ENCODE measurements at places on chromosomes 12 and 14.
A peak's percentile ranks its signal among the peaks of the same experiment; 100 is the strongest.

DNA sequence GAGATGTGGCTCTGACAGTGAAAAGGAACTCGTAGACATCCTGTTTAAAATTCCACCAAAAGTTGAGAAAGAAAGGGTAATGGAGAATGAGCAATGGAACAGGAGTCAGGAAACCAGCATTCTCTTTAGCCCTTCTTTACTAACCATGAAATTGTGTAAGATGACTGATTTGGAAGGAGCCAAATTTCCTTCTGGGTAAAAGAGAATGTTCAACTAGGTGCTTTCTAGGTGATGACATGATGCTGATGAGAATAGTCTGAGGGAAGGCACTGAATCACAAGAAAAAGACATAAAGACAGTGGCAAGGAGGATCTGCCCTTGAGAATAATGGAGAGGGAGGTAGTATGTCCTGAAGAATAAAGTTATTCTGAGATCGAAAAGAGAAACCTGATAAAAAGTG is 2.2 kb downstream of the TSHR start:
- no peak for DNase-seq

GRCh38 chr12:126093908-126094307 is 1028.7 kb downstream of the AACS start:
- no peak for DNase-seq

DNA sequence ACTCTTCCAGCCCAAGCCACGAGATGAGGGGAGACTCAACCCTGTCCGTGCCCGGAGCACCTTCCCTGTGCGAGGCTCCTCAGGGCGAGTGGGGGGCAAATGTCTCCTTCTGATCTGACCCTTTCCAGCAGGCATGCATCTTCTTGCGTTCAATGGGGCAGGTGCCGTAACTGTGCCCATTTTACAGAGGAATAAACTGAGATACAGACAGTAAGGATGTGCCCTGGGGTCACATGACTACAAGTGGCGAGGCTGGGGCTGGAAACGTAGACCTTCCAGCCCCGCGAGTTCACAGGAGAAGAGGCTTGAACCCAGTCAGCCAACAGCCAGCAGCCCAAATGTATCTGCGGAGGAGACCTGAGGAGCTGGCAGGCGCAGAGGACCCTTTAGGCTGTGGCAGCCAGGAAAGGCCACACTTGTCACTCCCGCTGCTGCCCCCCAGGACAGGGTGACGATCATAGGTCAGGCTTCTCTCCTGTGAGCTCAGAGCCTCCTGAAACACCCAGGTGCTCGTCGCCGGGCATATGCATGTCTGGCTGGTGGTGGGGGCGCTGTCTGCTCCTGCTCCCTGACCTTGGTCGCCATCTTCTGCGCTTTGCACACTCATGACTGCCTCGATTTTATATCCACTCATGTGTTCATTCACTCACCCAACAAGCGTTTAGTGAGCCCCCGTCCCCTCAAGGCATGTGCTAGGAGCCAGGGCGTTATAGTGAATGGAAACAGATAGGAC is 41.7 kb downstream of the CCDC88C start:
- DNase-seq: no peak

GRCh38 chr14:19851365-19851764 is 23.6 kb upstream of the OR4K2 start:
- no peak for DNase-seq

- DNase-seq: peak; percentile 34
Measured at GRCh38 chr12:47378907-47379306, 299.1 kb upstream of the AMIGO2 start.

- DNase-seq: no peak
Measured at GRCh38 chr14:23033251-23033727, 1.4 kb downstream of the PSMB5 start.

DNA sequence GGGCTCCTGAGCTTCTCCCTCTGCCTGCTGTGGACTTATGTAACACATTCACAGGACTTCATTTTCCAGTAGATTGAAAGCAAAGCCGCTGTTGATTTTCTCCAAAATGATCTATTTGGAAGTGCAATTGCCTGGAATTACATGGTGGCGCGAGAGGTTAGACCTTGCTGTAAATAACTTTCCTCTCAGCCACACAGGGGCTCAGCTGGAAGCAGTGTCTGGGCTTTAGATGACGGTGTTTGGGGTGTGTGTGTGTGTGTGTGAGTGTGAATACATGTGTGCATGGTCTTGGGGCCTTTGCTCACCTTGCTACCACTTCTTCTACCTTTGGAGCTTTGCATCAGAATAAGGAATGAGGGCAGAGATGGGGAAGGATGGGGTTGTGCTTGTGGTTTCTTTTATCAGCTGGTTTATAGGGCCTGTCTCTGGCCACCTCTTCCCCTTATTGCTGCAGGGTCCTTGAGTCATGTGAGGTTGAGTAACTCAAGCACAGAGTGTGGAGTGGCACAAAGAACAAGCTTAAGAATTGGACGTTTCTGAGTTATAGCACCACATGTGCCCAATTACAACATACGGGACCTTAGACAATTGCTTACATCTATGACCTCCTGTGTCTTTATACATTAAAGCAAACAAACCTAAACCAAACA is 280.6 kb downstream of the NRXN3 start:
- DNase-seq: peak; percentile 71

- no peak for DNase-seq
Measured at GRCh38 chr12:127241072-127241817, 1025.7 kb upstream of the TMEM132C start.

GRCh38 chr14:90456551-90456950 is 59.7 kb downstream of the CALM1 start:
- DNase-seq: no peak

DNA sequence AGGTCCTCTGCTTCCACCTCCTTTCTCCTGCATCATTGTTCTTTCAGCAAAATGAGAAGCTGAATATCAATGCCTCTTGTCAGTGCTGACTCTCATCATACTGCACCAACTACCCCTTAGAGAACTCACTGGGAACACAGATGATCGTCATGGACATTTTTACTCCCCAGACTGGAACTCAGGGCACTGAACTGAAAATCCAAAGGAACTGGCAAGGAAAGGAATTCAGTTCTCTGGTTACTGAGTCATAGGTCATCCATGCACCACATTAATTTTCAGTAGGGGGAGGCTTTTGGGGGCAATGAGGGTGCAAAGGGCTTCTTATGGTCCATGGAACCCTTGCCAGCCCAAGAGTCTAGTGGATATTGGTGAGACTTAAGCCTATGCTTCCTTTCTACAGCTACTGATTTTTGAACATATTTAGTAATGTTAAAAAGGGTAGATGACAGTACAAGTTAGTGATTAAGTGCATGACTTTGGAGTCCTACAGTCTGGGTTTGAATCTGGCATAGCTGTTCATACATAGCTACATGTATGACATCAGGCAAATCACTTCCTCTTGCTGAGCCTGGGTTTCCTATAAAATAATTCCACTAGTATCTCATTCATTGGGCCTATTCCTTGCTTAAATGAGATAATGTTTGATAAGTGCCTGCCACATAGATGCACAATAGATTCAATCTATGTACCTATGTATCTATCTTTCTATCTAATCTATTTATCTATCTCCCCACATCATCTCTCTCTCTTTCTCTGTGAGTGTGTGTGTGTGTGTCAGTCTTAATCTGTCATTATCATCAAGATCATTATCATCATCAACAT is 29.2 kb downstream of the BBS10 start:
- no peak for DNase-seq

DNA sequence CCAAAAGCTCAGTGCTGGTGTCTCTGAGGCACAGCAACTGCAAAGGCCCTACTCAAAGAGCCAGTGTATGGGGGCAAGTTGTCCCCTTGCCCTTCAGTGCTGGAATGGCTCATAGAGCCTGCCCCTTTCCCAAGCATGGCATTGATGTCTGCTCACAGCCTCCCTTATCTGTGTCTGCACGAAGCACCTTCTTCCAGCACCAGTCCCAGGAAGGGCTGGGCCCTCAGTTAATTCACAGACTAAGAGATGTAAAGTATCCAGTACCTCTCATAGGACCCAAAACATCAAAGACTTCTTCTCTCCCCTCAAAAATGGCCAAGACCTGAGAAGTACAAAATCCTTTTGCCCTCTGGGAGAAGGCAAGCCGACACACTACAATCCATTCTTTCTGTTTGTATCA is 1.6 kb upstream of the CMAS start:
- no peak for DNase-seq

DNA sequence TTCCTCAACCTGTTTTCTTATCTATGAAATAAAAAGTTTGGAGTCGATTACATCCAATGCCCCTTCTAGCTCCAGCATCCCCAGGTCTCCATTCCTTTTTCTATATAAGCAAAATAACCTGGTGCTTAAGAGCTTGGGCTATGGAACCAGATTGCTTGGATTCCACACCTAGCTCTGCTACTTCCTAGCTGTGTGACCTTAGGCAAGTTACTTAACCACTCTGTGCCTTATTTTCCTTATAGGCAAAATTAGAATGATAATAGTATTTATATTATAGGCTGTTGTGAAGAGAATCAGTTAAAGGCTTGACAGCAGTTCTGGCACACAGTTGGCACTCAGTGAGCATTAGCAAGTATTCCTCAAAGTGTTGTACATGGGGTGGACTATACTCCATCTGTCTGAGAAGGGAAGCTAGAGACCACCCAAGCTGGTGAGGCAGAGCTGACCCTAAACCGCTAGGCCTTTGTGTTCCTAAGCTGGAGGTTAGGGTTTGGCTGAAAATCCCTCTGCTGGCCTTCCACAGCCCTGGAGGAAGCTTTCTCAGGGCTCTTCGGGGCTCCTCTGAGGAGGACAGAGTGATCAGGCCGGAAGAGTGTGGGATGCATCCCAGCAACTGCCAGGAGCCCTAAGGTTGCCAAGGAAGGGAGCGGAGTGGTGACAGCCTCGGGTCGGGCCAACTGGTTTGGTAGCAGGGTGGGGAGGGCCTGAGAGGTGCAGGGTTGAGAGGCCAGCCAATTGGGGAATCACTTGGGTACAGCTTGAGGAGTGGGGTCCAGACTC is 6.0 kb upstream of the KRT4 start:
- no peak for DNase-seq

GRCh38 chr12:95083938-95084337 is 10.5 kb upstream of the NR2C1 start:
- DNase-seq: no peak

- DNase-seq: no peak
Measured at GRCh38 chr12:75888874-75889613, 142.5 kb downstream of the PHLDA1 start.

- no peak for DNase-seq
Measured at GRCh38 chr12:115440438-115440837, 756.5 kb upstream of the TBX3 start.

- DNase-seq: no peak
Measured at GRCh38 chr14:73953731-73954130, 3.6 kb downstream of the COQ6 start.

All from inflammatory macrophage treated with lipopolysaccharide for 4 hours (primary cell).